T-helper 2 cell treated with Interferon-gamma antibody and Interleukin-4, amounts not matched to agents 5 μg/mL and 100 μg/mL, for 36 hours (primary cell): ENCODE measurements at places on chromosomes 1 and 21.

DNA sequence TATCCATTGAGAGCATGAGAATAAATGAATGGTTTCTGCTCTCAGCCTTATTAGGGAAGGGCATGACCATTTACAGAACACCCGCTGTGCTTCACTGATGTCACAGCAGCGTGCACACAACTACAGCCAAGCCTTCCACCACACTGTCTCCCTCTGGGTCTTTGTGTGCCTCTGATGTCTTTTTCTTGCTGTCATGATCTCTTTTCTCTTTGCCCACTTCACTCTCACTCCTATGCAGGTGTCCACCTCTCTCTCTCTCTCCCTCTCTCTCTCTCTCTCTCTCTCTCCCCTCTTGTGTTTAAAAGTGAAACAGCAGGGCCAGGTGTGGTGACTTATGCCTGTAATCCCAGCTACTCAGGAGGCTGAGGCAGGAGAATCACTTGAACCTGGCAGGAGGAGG, 232.5 kb upstream of the JUN start:
- DNase-seq = no peak

GRCh38 chr1:181028615-181029014, 5.2 kb upstream of the MR1 start:
- DNase-seq = no peak

DNA sequence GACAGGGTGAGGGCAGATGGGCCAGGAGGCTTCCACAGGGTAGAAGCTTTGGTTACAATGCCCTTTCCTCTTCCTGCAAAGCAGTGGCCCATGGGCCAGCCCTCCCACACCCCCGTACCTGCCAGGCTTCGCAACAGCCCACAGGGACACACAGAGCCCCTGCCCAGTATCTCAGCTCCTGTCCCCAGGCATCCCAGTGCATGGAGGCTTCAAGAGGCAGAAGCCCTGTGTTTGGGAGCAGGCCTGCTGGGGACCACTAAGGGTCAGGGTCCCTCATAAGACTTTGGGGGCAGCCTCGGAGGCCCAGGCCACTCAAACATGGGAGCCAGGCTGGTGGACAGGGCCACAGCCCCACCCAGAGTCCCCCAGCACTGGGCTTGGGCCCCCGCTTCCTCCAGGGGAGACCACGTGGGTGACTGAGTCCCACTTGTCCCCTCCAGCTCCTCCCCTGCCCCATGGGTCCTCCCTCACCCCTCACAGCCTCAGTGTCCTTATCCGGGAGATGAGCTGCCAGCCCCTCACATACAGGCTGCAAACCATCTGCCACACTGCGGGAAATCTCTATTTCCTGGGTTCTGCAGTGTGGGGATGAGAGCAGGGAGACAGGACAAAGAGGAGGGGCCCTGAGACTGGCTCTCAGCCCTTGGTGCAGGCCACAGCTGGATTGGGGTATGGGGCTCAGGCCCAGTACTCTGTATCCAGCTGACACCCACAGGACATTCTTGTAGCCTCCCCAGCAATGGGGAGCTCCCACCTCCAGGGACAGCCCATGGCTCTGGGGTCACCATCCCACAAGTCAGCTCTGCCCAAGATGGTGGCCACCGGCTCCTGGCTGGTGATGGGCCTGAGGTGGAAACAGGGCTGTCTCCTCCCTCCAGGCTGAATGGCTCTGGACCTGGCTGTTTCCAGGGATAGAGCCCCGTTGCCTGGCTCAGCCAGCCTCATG, 50.7 kb downstream of the WNT9A start:
- no peak for DNase-seq

GRCh38 chr1:226482975-226483700, 65.4 kb upstream of the STUM start:
- DNase-seq = no peak

GRCh38 chr21:16179773-16180172, 450.0 kb downstream of the USP25 start:
- no peak for DNase-seq

DNA sequence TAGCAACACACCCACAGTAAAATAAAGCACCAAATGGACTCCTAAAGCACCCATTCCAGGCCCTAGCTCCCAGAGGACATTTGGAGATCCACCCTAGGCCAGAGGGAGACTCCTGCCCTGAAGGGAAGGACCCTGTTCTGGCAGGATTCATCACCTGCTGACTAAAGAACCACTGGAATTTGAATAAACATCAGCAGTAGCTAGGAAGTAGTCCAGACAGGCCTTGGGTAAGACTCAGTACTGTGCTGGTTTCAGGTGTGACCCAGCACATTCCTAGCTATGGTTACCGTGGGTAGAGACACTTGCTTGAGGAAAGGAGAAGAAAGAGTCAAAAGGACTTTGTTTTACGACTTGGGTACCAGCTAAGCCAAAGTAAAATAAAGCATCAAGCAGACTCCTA, 92.7 kb upstream of the LRRC7 start:
- no peak for DNase-seq

DNA sequence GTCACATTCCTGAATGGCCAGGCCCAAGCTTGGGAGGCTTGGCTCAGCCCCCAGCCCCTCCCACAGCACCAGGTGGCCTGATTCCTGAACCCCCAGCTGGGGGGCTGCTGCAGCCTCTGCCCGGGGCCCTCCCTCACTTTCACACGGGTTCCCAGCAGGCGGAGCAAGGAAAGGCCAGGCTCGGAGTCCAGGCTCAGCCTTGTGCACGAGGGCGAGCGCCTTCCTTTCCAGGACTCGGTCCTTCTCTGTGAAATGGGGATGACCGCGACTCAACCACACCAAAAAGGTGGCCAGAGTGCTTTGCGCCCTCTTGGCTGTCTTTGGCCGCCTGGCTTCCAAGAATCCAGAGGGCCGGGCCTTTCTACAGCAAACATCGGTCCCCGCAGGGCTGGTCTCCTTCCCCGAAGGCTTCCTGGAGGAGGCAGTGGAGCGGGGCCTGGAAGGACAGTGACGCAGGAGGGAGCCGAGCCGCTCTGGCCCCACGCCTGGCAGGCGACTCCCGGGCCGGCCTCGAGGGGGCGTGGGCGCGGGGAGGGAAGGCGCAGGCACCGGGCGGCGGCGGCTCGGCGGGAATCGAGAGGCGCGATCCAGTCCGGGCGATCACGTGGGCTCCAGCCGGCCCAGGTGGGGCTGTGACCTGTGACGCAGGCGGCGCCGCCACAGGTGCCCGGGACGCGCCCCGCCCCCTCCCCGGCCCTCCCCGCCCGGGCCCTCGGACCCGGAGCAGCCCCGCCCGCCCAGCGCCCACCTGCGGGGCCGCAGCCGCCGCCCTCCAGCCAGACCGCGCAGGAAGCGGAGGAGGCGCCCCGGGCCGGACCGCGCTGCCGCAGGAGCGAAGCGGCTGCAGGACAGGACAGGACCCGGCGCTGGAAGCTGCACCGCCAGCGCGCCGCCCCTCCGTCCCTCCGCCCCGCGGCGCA, at the start of gene ARHGEF16:
Gene ARHGEF16 (plus strand): TSS at position 775 of the 920 bp plus-strand sequence. CDS start 8,420 bp downstream, outside the sequence.
- DNase-seq = no peak

GRCh38 chr1:156263288-156263655, 15.4 kb upstream of the PAQR6 start:
- DNase-seq = no peak

DNA sequence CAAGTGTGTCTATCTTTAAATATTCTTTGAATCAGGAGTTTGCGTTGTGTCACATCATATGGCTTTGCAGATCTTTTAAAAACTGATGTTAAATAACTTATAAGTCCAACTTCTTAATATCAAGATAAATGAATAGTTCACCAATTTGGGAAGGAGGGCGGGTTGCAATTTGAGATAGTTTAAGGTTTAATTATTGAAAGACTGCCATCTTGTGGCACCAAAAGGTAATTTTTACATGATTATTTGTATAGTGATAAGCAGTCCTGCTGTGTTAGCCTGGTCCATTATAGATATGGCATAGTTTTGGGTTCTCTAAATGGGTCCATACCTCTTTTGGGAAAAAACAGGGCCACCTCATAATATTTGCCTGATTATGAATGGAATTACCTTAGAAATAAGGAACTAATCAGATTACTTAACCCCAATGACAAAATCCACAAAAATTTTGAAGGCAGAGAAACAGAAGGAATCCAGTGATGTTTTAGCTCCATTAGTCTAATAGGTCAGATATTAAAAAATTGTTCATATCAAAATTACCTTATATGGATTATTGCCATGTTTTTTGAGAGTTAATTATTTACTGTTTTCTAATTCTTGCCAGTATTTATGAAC, 64.3 kb downstream of the PRKAA2 start:
- no peak for DNase-seq

- DNase-seq = no peak
Measured at GRCh38 chr1:154327466-154328317, 2.4 kb downstream of the ATP8B2 start.

GRCh38 chr21:44850905-44851657, 22.4 kb downstream of the PTTG1IP start:
- DNase-seq = no peak

GRCh38 chr21:45309069-45309986, 21.6 kb upstream of the POFUT2 start:
- DNase-seq = peak; percentile 22

- DNase-seq = no peak
Measured at GRCh38 chr1:245278846-245279245, 124.1 kb downstream of the KIF26B start.

DNA sequence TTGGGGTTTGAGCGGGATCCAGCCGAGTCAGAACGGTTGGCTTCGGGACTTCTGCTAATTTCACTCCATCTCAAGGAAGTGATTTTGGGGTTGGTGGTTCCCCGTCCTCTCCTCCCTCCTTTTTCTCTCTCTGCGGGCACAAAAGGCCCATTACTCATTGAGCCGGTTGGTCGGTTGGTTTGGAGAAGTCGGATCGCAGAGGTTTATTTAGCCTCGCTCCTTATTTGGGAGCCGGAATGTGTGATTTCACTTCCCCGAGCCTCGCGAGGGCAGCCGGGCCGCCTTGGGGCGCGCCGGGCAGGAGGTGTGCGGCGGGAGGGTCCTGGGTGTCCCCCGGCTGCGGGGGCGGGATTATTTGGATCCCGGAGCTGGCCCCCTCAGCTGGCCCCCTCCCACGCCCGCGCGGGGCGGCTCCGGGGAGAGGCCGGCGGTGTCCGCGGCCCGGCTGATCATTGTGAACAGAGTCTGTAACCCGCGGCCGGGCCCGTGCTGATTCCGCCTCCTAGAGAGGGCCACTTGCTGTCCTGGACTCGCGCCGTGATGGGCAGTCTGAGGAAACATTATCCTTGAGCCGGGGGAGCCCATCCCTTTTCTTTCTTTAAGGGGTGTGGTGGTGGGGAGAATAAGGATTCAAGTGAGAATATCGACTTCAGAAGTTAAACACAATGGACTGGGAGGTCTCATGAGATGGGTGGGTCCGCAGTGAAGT, 1.2 kb downstream of the MAPKAPK2 start:
- peak; percentile 58 for DNase-seq

DNA sequence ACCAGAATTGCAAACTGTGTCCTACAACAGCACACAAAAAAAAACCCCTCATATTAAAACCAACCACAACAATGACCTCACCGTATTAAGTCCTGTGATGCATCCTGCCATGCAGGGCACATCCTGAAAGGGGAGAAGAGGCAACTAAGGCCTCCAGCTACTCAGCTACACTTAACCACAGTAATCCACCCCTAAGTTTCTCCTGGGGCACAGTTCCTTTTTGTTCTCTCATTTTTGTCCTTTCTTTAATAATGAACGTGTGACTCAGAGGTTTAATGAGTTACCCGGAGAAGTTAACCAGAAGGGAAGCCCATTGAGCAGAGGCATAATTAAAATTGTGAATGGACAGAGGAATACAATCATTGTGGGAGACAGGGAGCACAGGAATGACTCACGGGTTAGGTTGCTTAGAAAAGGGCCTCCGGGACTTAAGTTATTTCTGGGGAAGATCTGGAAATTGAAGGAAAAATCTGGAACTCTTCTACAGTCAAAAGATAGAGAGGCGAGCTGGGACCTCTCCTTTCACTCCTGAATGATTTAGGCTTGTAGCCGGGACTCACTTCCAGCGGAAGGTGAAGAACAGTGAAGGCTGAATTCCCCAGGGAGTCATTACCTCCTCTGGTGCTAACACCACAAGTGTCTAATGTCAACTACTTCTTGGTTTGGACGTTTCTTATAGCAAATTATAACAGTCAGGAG, 36.9 kb upstream of the HIVEP3 start:
- no peak for DNase-seq

GRCh38 chr1:178019208-178019607, 49.4 kb upstream of the SEC16B start:
- DNase-seq = no peak

- DNase-seq = no peak
Measured at GRCh38 chr1:170698301-170699275, 34.7 kb downstream of the PRRX1 start.

- DNase-seq = no peak
Measured at GRCh38 chr1:57674801-57675200, 250.9 kb upstream of the DAB1 start.

DNA sequence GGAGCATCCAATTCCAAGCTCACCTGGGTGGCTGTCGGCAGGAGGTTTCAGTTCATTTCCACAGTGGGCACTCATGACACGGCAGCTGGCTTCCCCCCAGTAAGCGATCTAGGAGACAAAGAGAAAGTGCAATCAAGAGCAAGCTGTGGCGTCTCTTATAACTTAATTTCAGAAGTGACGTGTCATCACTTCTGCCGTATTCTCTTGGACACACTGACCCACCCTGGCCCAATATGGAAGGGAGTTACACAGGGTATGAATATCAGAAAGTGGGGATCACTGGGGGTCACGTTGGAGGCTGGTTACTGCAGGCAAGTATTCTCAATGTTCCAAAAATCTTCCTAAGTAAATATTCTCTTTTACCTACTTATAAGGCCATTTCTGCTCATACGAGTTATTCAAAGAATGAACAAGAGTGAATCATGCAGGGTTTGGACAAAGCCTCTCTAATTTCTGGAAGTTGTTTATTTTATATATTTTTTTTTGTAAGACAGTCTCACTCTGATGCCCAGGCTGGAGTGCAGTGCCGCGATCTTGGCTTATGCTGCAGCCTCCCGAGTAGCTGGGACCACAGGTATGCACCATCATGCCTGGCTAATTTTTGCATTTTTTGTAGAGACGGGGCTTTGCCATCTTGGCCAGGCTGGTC, 46.5 kb upstream of the GREM2 start:
- DNase-seq = no peak

DNA sequence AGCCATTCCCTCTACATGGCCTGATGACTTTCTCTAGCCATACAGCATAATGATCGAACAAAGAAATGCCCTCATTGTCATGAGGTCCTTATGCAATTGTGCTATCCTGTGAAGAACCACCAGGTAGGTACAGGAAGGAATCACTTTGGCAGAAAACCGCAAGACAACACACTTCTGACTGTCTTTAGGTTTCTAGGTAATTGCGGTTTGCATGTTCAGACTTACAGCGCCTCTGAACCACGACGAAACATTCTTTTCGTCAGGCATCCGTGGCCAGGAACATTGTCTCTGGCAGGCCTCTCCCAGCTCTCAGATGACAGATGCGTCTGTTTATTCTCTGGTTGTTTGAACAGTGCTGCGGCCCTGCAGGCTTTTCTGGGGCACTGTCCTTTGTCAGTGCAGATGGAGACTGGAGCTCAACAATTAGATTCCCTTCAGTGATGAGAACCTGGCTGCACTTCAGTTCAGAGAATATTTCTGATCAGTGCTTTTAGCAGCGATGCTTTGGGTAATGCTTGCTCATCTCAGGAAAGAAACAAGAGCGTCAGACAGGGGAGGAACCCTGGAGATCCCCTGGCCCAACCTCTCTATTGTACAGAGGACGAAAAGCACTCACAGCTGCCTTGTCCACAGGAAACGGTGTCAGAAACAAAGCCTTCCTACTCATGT, 63.4 kb downstream of the B3GALT5 start:
- no peak for DNase-seq
